ENCODE measurements at places on chromosomes 13 and 19.

- no peak for DNase-seq
These were observed 57.4 kb downstream of the PEPD start for GRCh38 chr19:33464010-33464732.

DNA sequence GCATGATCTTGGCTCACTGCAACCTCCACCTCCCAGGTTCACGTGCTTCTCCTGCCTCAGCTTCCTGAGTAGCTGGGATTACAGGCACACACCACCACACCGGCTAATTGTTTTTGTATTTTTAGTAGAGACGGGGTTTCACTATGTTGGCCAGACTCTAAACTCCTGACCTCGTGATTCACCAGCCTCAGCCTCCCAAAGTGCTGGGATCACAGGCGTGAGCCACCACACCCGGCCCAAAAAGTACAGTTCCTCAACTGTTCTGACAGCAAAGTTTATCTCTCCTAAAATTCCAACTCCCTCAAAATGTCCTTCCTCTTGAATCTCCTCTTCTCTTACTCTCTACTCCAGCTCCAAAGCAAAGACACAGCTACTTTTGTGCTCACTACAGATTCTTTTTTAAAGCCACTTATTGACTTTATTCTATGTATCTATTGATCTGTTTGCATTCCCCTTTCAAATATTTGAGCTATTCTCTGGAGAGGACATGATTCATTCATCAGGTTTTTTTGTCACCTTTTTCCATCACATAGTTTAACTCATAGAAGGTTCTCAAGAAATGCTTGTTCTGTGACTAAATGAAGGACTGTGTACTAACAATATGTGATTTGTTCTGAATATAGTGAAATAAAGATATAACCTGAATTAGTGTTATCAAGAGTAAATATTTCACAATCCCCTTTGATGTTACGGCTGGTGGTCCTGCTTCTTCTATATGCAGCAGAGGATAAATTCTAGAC, 142.2 kb downstream of the TBC1D4 start:
- no peak for DNase-seq

- no peak for DNase-seq
These were observed 608 bp downstream of the CD70 start for GRCh38 chr19:6590258-6590826.

DNA sequence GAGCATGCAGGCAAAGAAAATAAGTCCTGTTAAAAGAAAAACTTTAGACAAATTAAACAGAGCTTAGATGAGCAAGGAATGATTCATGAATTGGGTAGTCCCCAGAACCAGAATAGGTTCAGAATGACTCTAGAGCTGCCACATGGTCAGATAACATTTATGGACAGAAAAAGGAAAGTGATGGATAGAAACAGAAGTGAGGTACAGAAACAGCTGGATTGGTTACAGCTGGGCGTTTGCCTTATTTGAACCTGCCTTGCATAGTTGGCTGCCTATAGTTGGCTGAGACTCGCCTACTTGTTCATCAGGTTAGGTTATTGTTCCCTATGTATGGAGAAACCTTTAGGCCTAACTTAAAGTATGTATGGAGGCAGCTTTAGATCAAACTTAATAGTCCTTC, 35.4 kb downstream of the WDFY2 start:
- DNase-seq, result no peak

- no peak for DNase-seq
These were observed 17.3 kb upstream of the ZNF14 start for GRCh38 chr19:19749908-19750841.

DNA sequence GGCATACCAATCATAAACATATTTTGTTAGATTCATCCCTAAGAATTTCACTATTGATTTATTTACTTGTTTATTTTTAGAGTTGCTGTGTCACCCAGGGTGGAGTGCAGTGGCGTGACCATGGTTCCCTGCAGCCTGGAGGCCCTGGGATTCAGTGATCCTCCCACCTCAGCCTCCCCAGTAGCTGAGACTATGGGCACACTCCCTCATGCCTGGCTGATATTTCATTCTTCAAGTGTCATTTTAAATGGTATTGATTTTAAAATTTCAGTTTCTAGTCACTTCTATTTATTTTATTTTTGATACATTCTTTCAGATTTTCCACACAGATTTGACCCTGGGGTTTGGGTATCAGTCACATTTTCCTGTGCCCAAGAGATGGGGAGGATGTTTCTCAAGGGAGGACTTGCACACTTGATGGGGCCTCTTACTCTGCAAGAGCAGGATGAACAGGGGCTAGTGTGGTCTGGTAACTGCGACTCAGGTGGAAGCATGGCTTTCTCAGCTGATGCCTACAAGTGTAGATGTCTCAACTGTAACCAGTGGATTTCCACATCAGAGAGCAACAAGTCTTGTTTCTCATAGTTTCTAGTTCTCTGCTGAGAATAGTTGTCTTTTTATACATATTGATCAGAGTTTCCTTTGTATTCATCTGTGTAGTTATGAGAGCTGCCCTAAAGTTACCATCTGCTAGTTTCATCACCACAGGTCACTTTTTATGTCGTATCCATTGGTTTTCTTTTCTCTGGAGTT, 40.2 kb downstream of the CCNE1 start:
- DNase-seq, result no peak

DNA sequence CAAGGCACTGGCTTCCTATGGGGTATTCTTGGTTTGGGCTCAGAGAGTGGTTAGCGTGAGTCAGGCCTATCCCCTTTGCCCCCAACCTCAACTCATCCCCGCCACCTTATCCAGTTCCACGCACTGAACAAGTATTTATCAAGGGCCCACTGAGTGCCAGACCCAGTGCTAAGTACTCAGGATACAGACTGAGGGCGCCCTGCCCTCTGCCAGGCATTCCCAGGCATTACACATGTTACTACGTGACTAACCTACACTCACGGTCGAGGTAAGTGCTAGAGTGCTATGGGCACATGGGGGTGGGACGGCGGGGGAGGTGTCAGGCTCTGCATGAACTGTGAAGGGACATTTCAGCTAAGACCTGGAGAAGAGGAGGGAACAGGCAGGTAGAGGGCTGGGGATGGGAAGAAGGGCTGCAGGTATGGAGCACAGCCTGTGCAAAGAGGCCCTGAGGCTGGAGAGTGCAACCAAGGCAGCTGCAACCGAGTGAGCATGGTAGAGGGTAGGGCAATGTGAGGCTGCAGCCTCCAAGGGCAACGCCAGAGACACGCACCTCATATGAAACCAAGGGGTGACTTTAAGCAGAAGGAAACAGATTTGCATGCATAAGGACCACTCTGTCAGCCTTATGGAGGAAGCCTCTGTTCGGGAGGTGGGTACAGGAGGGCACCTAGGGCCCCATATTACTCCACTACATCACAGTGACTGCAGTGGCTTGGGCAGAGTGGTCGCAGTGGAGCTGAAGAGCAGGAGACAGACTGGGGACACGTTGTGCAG, 22.5 kb downstream of the DHRS12 start:
- no peak for DNase-seq

GRCh38 chr13:31818236-31818635, 78.9 kb downstream of the RXFP2 start:
- no peak for DNase-seq

- no peak for DNase-seq
These were observed 709.0 kb upstream of the ARGLU1 start for GRCh38 chr13:107276936-107277335.

- no peak for DNase-seq
These were observed 1.9 kb downstream of the FOXO1 start for GRCh38 chr13:40664350-40665125.

GRCh38 chr19:15948223-15949058, at the start of gene OR10H4:
OR10H4 (plus strand) TSS chr19:15949008; CDS start chr19:15949008, 0 bp downstream.
- no peak for DNase-seq

DNA sequence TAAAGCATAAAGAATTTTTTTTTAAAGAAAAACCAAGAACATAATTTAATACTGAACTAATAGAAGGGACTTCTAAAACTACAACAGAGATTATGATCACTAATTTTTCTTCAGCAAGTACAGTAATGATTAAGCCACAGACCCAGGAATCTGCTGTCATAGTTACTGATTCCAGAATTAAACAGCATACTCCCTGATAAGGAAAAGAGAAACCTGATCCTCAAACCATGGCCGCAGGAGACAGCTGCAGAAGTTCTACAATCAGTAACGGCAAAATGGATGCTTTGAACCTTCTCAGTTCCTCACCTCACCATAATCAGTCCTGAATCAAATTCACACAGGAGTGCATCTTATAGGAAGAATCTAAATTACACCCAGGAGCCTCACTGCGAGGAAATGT, 939.0 kb upstream of the SLITRK1 start:
- DNase-seq, result no peak

GRCh38 chr13:49657241-49657641, 28.9 kb downstream of the ARL11 start:
- DNase-seq, result no peak

DNA sequence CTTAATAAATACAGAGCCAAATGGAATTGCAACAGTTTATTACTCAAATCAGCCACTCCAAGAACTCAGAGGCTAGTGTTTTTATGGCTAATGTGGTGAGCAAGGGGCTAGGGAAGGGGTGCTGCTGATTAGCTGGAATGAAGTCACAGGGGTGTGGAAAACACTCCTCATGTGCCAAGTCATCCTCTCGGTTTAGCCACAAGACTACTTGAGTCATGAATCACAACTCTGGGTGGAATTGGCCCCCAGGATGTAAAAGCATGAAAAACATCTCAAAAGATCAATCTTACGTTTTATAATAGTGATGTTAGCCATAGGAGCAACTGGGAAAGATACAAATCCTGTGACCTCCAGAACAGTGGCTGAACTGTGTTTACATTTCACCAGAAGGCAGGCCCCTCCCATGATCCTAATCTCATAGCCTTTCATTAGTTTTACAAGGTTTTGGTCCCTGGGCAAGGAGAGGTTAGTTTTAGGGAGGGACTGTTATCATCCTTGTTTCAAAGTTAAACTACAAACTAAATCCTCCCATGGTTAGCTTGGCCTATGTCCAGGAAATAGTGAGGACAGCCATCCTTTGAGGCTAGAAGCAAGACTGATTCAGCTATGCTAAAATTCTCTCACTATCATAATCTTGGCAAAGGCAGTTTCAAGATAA, 2020.1 kb upstream of the PCDH20 start:
- no peak for DNase-seq

DNA sequence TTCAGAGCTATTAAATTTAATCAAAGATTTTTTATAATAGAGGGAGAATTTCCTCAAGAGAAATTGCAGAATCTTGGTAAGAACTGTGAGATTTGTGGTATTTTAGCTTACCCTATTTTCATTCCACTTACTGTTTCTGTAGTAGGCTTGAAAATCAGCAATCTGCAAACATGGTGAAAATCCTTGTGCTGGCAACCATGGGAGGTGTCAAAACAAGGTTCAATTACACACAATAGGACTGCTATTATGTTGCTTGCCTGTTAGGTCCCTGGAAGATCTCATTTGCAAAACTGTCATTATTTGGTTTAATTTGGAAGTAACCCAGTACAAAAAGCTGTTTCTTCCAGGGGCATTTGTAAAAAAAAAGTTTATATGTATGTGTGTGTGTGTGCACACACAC, 662.8 kb upstream of the SLITRK6 start:
- no peak for DNase-seq

DNA sequence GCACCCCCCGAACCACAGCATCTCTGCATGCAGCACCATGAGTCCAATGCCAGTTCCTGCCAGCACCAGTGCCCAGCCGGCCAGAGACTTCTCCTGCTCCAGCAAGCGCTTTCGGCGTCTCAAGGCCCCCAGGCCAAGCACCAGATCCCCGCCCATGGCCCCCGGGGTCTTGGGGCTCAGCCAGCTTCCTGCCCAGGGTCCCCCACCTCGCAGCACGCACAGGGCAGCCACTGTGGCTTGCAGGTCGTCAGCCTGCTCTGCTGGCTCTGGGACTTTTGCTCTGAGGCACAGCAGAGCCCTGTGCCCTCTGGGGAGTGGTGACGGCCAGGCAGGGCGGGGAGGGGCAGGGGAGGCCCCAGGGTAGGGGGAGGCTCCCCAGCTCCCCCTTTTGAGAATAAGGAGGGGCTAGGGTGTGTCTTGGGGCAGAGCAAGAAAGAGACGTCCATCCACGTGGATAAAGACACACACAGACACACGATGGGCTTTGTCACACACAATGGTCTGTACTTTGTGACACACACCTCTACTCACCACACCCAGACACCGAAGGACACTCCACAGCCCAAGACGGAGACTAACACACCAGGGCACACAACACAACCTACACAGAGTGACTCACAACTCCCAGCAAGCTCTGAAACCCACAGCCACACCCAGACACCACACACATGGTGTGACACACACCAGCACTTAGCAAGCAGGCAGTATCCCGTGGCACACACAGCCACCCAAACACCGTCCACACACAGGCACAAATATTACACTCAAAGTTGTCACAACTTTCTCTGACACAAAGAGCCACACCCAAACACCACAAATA, at the start of gene KCNN4:
TSS of gene KCNN4 (minus strand) at position 268 of the 820 bp plus-strand sequence. CDS start at position 156, 112 bp downstream.
- DNase-seq, result no peak

DNA sequence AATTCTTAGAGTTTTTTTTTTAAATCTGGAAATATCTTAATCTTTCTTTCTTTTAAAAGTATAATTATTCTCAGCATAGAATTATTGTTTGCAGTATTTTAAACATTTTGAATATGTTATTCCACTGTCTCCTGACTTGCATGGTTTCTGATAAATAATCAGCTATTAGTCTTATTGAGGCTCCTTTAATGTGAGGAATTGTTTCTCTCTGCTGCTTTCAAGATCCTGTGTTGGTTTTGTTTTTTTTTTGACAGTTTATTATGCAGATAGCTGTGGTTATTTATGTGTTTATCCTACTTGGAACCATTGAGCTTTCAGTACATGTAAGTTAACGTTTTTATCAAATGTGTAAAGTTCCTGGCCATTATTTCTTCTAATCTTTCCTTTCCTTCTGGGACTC, 477.9 kb upstream of the HTR2A start:
- DNase-seq, result no peak

DNA sequence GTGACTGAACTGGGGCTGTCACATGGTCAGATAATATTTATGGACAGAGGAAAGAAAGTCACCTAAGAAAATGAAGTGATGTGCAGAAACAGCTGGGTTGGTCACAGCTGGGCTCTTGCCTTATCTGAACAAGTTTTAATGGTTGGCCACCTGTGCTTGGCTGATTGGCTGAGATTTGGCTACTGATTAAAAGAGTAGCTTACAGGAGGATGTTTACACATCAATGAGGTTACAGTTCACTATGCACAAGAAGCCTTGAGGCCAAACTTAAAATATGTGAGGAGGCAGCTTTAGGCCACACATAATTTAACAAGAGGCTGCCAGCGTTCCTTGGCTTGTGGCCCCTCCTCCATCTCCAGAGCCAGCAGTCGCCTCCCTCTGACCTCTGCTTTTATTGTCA, 99.2 kb upstream of the C1QTNF9B start:
- DNase-seq, result no peak

- DNase-seq, result peak; percentile 59
These were observed 44.5 kb downstream of the VWA8 start for GRCh38 chr13:41916173-41916954.

GRCh38 chr19:48393559-48394330, at the start of gene GRIN2D:
GRIN2D (plus strand) TSS chr19:48393668; CDS start chr19:48398393, 4,725 bp downstream.
- no peak for DNase-seq

All from SK-N-MC (cell line).